ENCODE measurements at places on chromosomes 3 and 15.

DNA sequence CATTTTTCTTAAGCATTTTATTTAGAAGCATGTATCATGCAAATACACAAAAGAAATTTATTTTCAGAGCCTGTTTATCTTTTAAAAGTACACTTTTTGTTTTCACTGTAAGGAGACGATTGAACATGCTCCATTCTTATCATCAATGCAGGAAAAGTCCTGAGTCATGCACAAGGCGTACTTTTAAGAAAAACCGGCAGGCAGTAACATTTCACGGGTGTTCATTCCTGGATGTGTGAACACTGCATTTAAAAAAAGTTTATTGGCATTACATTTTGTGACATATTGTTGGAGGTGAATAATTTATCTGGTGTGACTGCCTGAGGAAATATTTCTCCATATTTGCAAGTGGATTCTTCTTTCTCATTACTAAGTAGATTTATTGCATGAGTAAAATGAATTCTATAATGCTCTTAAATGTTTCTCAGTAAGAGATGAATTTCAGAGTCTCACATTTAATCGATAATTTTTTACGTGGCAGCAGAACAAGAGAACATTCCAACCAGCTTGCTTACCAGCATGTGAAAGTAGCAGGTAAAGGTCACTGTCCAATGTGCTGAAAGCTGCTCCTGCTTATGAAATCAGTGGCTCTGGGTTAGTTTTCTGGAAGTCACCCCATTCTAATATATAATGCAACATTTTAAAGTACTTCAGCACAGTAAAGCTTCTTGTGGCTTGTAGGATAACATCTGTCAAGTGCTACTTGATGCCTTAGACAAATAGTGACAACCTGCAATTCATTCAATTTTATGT is 87.0 kb downstream of the SV2B start:
- no peak for DNase-seq

GRCh38 chr3:127448671-127449070 is 141.9 kb downstream of the TPRA1 start:
- DNase-seq: no peak

- no peak for DNase-seq
These were observed 65.9 kb upstream of the STT3B start for GRCh38 chr3:31466866-31467265.

GRCh38 chr15:89198934-89199333 is 22.4 kb downstream of the RLBP1 start:
- no peak for DNase-seq

DNA sequence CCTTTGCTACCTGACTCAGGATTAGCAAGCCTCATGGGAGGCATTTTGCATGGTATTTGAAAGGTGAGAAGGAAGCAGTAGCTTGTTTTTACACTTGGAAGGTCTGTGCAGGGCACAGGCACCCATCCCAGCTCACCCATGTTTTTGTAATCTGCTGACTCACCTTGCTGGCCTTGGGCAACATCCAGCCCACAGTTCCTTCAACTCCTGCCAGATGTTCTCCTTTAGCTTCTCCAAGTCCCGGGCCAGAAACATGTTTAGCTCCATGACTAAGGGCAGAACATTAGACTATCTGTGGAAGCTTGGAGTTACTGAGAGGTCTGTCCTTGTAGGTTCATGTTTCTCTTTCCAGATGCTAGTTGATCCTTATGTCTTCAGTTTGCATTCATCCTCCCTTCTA is 12.4 kb upstream of the ZNF770 start:
- DNase-seq: no peak

DNA sequence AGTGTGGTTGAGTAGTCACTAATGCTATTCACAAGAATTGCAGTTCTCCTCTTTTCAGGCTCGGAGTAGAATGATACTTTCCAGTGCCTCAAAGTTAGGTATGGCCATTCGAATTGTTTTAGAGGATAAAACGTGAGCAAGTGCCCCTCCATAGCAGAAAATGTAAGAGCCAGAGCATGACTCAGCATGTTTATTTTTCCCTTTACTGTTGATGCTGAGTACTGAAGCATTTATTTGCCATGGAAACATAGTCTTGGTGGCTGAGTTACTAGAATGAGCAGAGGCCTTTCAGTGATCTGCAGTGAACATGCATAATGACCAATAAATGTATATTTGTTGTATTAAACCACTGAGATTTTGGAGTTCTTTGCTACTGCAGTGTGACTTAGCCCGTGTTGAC is 540.6 kb downstream of the NLGN1 start:
- no peak for DNase-seq

- no peak for DNase-seq
These were observed 6.1 kb downstream of the CLDN18 start for GRCh38 chr3:138016065-138016464.

DNA sequence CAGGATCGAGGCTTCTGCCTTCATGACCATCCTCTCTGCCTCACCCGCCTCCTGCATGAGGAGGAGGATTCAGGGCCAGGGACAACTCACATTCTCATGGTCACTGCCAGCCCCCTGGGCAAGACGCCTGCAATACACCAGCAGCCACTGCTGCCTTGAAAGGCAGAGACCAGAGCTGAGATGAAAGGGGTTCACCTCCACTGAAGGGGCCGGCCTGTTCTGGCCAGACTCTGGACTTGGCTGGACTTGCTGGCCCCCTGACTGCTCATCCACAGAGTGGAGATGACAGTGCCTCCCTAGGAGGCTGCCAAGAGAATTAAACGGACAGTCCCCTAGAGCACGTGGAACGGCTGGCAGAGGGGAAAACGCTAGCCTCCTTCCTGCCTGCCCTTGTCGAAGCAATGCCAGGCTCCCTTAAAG is 35.2 kb downstream of the MGLL start:
- no peak for DNase-seq

DNA sequence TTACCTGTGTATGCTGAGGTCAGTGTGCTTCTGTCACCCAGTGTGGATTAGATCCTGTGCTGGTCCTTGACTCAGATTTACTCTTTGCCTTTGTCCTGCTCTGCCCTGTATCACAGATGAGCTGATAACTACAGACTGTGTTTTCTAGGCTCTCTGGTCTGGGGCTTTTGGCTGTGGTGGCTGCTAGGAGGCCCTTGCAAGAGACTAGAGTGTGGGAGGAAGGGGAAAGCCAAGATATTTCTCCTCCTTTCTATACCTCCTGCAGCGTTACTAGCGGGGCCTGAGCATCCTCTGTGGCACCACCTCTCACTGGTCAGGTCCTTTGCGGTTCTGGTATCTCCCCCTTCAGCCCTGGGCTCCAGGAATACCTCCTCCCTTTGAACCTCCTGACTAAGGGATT is 282.3 kb upstream of the TBC1D5 start:
- no peak for DNase-seq

DNA sequence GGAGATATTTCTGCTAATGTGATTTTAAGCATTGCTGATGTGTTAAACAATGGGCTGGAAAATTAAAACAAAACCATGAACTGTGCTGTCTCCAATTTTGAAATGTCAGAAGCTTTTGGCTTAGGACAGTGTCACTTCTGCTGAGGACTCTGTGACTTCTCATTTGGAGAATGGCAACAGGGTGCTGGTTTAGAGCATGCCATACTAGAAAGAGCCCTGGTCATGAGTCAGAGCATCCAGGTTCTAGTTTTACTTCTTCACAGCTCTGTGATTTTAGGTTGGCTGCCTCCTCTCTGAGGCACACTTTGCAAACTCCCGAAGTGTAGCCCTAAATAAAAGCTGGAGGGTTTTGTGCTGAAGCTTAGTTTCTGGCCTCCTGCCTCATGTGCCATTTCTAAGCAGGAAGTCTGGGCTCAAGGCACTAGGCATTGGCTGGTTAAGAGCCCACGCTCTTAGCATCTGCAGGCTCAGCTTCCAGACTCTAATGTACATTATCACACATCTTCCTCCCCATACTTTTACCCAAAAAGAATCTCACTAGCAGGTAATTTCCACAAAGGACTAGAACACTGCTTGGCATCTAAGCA is 193.8 kb downstream of the CNTN3 start:
- no peak for DNase-seq

DNA sequence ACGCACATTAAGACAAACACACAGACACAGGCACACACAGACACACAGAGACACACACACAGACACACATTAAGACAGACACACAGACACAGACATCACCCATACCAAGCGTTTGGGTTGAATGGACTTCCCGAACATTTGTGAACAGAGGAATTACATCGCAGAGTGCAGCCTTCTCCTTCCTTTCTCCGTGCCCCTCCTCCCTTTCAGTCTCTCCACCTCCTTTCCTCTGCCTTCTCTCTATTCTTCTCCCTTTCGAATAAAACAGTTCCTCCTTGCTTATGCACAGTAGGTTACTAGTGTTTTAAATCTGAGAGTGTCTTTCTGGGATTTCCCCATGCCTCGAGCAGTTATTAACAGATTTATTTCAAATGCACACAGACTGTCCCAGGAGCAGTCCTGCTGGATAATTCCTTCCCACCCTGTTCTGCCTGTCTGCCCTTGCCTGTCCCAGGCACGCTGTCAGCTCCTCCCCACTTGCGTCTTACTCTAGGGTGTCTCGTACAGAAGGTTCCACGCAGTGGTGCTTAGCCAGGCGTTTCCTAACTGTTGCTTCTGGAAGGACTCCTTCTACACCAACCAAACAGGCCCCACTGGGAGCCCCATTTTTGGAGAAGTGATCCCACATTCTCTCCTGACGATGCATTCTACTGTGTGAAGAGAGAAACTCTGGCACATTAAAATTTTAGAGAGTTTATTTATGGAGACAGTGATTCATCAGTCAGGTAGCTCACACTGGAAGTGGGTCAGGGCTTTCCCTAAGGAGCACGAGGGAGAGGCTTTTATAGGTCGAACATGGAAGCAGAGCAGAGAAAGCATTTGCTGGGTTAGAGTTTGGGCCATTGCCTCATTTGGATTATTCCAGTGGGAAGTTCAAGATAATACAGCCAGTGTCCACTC is 163.8 kb downstream of the SV2B start:
- DNase-seq: no peak

DNA sequence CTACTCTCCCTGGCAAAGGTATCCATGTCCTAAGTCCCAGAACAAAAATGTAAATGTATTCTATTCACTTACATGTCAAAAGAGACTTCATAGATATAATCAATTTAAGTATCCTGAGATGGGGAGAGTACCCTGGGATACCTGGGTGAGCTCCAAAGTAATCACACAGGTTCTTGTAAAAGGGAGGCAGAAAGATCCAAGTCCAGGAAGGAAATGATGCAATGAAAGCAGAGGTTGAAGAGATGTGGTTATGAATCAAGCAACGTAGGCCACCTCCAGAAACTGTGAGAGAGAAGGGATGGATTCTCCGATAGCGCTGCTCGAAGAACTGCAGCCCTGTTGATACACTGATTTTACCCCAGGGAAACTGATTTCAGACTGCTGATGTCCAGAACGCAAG is 93.9 kb upstream of the VGLL3 start:
- DNase-seq: no peak

DNA sequence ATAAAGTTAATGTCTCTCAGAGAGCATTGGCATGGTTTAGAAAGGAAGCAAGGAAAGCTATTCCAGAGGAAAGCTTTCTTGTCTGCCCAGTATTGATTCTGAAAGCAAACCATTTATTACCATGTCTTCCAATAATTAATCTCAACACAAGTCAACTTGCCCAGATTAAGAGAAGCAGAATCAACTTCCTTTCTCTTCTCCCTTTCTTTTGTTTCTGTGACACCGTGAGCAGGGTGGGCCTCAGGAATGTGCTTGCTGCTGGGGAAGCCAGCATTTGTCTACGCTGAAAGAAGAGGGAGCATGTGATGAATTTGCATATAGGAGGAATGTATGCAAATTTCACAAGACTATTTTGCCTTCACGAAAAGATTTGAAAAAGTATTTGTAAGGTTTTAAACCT is 368.6 kb upstream of the ROPN1 start:
- DNase-seq: no peak

DNA sequence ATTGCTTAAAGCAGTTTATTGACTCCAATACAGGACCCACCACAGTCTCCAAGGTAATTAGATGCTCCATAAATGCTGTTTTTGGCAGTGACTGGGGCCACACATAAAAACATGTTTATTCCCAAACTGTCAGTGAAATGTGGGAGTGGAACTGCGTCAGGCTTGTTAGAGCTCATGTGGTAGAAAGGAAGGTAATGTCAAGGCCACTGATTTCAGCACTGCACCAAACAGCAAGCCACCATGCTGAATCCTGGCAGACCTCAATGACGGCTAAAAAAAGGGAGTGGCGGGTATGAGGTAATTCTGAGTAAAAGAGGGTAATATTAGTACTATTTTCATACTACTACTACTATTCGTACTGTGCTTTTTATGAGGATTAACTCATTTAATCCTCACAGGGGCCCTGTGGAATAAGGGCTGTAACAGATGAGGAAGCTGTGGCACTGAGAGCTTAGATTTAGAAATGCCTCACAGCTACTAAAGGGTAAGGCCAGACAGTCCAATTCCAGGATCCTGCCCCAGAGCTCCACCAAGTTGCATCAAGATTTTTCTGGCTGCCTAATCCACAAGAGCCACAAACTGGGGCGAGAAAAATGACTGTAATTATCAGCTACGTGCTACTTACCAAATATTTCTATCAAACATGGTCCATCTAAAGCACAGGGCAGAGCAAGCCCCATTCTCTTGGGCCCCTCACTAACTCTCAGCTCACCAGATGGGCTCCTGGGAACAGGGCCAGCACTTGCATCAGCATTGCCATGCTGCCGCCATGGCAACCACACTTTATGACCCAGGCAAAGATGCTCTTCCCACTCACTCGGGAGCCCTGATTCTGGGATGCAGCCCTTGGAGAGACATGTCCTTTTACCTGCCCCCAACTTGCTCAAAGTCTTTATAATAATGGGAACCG is 83.6 kb upstream of the SPATA12 start:
- no peak for DNase-seq

- DNase-seq: no peak
These were observed 75.8 kb upstream of the OSTN start for GRCh38 chr3:191123231-191123630.

GRCh38 chr15:99211926-99212325 is 37.5 kb downstream of the TTC23 start:
- DNase-seq: no peak

GRCh38 chr3:130795396-130795795 is 48.8 kb upstream of the PIK3R4 start:
- no peak for DNase-seq

DNA sequence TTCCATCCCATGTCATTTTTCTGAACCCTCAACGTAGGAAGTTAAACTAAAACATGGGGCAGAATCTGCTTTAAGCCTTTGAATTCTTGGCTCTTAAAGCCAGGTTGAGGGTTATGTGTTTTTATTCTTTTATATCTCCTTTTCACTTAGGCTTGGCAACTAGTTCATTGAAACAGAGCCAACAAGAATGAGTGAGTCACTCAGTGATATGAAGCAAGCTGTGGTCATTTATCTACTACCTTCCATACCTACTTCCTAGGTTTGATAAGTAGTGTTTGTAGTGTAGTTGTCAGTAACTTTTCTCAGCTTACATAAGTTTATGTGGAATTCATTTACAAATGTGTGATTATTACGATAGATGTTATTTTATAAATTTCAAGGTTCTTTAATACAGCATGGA is 67.4 kb downstream of the SNRPN start:
- no peak for DNase-seq

Measured in GM12891 (cell line).